Tongue (tissue), 3 donors: ENCODE measurements at places on chromosomes 4 and X.

DNA sequence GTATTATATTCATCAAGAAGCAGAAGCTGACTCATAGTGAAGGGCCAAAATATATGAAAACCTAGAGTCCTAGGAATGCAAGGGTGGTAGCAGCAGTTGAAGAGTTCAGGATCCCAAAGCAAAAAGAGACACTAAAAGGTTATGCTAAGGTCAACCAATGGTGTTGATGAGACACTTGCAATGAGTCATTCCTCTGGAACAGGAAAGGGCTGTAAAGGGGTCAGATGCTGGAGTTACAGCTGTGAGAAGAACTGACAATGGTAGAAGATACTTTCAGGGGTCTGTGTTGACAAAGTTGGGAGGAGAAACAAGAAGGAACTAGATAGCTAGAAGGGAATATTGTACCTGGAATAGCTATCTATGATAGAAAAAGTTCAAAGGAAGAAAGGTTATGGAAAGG, 47.5 kb downstream of the ZGRF1 start:
- DNase-seq: no peak

- DNase-seq: no peak
Measured at GRCh38 chrX:18691431-18691830, 16.0 kb upstream of the PPEF1 start.

GRCh38 chrX:82412858-82413257, 1095.2 kb upstream of the POU3F4 start:
- no peak for DNase-seq

- peak; percentile 61 for DNase-seq
Measured at GRCh38 chrX:119488749-119489148, 20.5 kb downstream of the SLC25A5 start.

- DNase-seq: no peak
Measured at GRCh38 chr4:51997647-51998046, 22.5 kb downstream of the LRRC66 start.

DNA sequence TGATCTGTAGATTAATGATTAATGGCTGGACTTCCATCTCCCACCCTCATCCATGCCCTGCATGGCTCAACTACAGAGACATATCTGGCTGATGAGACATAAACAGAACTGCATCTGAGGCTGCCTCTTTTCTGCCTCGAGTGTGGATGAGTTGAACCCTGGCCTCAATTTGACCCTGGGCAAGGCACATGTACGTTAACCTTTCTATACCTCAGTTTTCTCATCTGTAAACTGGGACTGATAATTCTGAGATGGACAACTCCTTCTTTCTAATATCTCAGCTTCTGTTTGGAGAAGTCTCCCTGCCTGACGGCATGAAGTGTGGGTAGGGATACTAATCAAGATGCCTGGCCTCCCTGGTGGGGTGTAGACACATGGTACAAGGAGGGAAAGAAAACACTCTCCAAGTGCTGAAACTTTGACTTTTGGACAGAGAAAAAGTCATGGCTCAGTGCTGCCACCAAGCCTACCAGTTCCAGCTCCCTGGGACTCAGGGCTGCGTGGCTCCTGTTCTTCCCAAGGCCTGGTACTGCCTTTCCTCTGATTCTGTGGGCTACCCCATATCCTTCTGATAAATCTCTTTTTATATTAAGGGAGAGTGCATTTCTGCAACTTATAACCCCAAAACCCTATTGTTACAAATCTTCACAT, 64.4 kb downstream of the HAUS3 start:
- no peak for DNase-seq

GRCh38 chr4:177771645-177772044, 329.4 kb upstream of the AGA start:
- DNase-seq: no peak

DNA sequence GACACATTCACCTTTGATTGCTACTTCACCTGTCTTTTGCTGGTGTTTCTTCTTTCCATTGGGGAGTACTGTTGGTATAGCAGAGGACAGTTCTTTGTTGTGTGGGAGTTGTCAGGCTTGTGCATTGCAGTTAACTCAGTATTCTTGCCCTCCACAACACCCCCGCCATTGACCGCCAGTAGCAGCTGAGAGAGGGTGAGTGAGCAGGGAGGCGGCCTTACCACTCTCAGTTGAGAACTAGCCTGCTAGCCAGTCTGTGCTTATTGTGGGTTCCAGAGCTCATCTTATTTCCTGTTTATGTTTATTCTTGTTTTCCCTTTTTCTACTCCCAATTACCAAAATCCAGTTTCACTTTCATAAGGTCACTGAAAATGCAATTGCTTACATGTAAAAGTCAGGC, 52.2 kb downstream of the STIM2 start:
- DNase-seq: no peak

DNA sequence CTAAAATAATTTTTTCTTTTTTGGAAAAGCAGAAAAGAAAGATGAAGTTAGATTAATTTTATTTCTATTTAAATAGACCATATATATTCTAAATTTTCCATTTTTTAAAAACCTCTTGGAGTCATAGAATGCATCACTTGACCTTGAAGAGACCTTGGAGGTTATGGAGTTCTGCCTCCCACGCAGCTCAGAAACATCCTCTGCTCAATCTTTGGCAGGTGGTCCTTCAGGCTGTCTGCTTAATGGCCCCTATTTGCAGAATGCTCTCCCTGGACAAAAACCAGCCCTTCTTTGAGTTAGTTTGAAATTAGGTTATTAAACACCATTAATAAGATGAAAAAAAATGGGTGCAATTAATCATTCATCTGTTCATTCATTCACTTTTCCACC, 194.1 kb upstream of the TLL1 start:
- no peak for DNase-seq

- no peak for DNase-seq
Measured at GRCh38 chrX:13741695-13742094, 7.1 kb downstream of the OFD1 start.

DNA sequence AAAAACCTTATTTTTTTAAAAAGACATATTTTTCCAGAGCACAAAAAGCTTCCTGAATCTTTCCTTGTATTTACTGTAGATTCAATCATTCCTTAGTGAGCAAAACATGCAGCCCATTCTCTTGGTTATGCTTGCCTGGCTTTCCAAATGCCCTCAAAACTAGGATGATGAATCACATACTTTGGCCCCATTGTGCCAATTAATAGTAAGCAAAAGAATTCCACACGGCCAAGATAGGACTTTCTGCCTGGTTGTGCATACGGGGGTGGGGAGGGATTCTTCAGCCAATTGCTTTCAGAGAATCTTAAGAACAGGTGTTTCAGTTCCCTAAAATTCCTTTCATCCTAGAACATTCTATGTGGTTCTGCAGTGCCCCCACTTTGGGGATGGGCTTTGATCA, 7.0 kb downstream of the RAI2 start:
- peak; percentile 10 for DNase-seq

- DNase-seq: no peak
Measured at GRCh38 chr4:162499478-162499877, 335.7 kb upstream of the FSTL5 start.

GRCh38 chrX:87236830-87237440, 280.7 kb upstream of the KLHL4 start:
- no peak for DNase-seq

DNA sequence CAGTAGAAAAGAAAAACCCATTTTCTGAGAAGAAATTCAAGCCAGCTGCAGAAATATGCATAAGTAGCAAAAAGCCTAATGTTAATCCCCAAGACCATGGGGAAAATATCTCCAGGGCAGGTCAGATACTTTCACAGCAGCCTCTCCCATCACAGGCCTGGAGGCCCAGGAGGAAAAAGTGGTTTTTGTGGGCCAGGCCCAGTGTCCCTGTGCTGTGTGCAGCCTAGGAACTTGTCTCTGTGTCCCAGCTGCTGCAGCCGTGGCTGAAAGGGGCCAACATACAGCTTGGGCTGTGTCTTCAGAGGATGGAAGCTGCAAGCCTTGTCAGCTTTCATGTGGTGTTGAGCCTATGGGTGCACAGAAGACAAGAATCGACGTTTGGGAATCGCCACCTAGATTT, 581.0 kb downstream of the C4orf33 start:
- no peak for DNase-seq

GRCh38 chrX:119512146-119512800, 44.0 kb downstream of the SLC25A5 start:
- peak; percentile 68 for DNase-seq

- no peak for DNase-seq
Measured at GRCh38 chr4:10806953-10807645, 122.5 kb upstream of the CLNK start.

- no peak for DNase-seq
Measured at GRCh38 chrX:63327788-63328187, 23.3 kb downstream of the SPIN4 start.
